CD4-positive, alpha-beta T cell treated with Interleukin-6 for 4 hours (primary cell): ENCODE measurements at places on chromosomes 13 and 19.
A peak's percentile ranks its signal among the peaks of the same experiment; 100 is the strongest.

DNA sequence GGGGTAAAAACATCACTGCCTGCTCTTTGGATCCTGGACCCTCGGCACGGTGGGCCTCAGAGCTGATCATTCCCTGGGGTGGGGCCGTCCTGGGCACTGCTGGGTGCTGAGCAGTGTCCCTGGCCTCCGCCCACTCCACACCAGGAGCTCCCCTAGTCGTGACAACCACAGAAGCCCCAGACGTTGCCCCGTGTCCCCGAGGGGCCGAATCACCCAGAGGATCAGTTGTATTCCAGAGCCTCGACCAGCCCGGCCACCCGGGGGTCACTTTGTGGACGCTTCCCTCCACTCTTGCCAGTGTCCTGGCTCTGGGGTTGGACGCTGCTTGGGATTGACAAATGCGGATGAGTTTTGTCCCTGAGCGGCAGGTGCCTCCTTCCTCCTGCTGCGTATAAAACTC is 10.2 kb downstream of the C2CD4C start:
- DNase-seq = no peak

DNA sequence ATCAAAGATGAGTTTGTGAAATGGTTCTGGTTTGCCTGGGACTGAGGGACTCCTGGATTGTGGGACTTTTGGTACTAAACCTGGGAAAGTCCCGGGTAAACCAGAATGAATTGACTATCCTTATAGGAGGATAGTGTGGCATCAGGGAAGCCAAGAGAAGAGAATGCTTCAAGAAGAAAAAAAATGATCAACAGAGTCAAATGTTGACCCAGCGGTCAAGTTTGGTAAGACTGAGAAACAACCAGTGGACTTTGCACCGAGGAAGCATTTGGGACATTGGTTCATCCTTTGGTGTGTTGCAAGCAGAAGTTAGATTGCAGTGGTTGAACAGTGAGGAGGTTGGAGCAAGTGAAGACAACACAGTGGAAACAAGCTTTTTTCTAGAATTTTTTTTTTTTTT is 33.5 kb downstream of the CLEC17A start:
- no peak for DNase-seq

DNA sequence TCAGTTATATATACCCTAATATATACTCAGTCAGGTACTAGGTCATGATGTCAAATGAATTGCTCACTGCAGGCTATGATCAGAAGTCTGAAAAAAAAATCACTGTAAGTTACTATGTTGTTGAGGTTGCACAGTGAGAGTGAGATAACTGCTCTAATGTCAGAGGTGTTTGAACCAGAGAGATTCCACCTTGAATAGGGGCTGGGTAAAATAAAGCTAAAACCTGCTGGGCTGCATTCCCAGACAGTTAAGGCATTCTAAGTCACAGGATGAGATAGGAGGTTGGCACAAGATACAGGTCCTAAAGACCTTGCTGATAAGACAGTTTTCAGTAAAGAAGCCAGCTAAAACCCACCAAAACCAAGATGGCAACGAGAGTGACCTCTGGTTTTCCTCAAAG is 10.2 kb downstream of the EPSTI1 start:
- DNase-seq = no peak

DNA sequence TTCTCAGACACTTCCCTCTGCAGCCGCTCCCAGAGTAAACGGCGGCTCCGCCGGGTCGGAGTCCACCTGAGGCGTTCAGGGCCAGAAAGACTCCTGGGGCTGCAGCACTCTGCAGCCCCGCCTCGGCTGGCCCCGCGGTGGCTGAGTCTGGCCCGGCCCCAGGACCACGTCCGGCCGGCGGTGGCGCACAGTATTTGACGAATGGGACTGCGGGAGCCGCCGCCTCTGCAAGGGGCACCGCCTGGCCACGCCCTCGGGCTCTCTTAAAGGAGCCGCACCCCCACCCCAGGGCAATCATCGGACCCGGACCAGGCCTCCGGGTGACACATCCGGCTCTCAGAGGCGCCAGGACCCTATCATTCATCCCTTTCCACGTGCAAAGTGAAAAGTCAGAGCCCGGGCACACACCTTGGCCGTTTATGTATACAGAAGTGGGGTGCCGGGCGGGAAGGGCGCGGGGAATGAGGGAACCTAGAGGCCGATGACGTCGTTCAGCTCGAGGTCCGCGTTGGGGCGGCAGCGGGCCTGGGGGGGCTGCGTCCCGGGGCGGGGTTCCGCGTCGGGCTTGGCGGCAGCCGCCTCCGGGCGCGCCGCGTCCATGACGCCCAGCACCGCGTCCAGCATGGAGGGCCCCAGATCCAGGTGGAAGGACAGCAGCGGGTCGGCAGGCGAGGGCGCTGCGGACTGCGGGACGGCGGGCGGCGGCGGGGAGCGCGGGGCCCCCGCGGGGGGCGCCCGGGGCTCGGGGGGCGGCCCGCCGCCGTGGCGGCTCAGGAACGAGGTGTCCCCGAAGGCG is 1.2 kb upstream of the LENG9 start:
- peak; percentile 78 for DNase-seq
